ENCODE measurements at places on chromosomes 4 and X. TPM values are rescaled to one million over a fixed set of nuclear protein-coding genes. Genes with fewer than 3 reads are reported as not detected.

GRCh38 chrX:49064735-49065134 is 5.9 kb downstream of the CCDC120 start:
- no peak for DNase-seq

DNA sequence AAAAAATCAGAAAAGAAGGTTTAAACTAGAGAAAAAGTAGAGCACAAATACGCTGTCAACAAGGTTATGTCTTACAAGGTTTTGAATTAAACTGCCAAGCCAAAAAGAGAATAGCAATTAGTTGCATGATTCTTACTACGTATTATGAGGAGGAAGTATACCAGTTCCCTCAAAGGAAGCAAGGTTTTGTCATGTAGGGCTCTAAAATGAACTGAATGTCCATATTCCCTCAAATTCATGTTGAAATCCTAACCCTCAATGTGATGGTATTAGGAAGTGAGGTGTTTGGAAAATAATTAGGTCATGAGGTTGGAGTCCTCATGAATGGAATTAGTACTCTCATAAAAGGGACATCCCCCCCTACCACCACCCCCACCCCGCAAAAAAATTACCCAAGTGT is 201.0 kb downstream of the FBXW7 start:
- no peak for DNase-seq

Gene SORCS2
- total RNA-seq = not detected

DNA sequence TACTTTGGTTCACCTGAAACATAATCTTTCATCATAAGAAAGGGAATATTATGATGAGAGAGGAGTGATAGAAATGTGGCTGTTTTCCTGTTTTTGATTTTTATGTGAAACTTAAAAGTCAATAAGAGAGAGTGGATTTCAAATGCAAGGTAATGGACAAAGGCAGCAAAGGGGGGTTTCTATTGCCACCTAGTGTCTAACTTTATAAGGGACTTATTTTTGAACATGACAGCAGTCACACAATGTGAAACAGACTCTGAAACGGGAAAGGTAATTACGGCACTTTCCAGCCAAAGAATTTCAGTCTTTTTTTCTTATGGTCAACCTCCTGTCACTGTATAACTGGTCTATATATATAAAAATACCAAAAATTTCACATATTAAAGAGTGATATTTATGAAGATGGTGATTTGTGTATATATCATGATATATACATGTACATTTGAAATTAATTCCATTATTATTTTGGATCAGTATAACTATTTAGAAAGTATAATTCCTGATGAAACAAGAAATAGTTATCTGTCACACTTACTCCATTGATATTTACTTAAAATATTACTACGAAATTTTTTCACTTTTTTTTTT is 127.1 kb downstream of the FBXO8 start:
- DNase-seq = peak; percentile 2

DNA sequence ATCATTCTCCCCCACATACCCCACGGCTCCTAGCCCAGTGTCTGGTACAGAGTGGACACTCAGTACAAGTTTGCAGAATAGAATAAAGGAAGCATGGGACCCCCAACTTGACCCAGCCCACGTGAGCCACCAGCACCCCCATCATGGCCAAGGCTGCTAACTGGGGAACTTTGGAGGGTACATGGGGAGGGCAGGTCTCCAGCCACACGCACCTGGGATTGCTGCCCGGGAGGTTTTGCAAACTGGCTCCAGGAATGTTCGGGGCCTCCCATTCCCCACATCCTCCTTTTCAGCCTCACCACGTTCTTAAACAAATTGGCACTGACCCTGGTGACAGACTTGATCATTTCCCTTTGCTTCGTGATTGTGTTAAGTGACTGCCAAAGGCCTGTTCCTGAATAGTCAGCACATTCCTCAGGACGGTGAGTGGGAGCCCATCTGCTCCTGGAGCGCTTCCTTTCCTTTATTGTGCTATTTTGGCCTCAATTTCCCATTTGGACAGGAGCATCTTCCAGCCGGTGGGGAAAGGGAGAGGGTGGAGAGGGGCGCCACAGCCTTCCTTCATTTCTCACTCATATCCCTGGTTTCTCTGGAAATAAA is 18.7 kb upstream of the XPNPEP2 start:
- DNase-seq = no peak

GRCh38 chr4:156251373-156252065 is 297.9 kb upstream of the CTSO start:
- DNase-seq = no peak

DNA sequence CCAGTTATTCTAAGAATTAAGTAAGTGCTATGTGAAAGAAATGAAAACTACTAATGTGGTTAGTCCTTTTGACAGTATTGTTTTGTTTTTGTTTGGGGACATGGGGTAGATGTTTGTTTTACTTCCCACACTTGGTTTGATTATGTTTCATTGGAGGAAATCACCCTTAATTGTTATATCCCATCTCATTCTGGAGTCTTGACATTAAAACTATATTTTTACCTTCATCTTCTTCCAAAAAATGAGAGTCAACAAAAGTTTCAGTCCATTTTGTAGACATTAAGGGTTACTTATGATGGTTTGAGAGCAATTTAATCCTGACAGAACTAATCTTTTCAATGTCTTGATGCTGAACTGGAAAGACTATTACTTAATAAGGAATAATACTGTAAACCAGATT is 108.7 kb downstream of the GPC3 start:
- no peak for DNase-seq

GRCh38 chr4:99504804-99505502 is 5.9 kb upstream of the C4orf17 start:
- DNase-seq = no peak

GRCh38 chr4:12118651-12119213 is 690.0 kb upstream of the HS3ST1 start:
- no peak for DNase-seq

DNA sequence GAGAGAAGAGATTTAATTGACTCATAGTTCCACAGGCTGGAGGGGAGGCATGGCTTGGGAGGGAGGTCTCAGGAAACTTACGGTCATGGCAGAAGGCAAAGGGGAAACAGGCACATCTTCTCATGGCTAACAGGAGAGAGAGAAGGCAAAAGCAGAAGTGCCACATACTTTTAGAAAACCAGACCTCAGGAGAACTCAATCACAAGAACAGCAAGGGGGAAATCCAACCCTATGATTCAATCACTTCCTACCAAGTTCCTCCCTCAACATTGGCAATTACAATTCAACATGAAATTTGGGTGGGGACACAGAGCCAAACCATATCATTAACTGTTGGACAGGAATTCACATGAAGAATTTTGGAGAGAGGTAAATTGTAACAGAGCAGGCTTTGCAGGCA is 485.3 kb upstream of the PITX2 start:
- DNase-seq = no peak

DNA sequence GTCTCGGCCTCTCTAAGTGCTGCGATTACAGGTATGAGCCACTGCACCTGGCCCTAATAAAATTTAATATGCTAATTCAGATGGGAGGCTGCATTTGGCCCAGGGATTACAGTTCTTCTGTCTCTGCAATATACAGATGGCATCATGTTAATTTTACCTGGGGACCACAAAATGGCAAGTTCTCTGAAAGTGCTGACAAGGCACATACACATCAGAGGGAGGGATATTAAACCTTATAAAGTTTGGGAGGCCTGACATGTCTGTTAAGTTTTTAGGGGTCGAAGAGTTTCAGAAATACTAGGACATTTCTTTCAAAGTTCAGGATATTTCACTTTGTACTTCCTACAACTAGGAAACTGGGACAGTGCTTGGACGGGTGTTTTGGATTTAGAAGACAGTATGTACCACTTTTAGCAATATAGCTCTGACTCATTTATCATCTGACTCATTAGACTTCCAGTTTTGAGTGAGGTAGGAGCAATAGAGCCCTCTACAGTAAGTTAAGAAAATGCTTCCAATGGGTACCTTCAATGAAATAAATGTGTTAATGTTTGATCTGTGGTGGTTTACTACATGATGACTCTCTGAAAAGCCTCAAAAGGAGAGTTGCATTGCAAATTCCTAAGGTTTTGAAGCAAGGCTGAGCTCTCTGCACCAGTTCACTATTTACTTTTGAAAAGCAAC is 981.0 kb upstream of the HS3ST1 start:
- DNase-seq = no peak

Gene CITED1
- total RNA-seq = not detected

- DNase-seq = no peak
These were observed 6.8 kb upstream of the HTRA3 start for GRCh38 chr4:8262637-8263322.

DNA sequence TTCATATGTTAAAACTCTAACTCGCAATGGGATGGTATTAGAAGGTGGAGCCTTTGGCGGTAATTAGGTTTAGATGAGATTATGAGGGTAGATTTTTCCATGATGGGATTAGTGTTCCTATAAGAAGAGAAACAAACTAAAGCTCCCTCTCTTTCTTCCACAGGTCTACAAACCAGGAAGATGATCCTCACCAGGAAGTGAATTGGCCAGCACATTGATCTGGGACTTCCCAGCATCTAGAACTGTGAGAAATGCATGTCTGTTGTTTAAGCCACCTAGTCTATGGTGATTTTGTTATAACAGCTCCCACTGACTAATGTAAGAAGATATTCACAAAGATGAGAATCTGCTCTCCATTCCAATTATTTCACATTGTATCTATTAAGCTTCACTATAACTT is 2266.9 kb downstream of the PCDH7 start:
- DNase-seq = no peak

Gene ELMOD2
- total RNA-seq = 22.5 TPM

- no peak for DNase-seq
These were observed 230.7 kb downstream of the AFAP1 start for GRCh38 chr4:7708981-7709380.

Gene GABRE
- total RNA-seq = 71.9 TPM

- no peak for DNase-seq
These were observed 50.0 kb downstream of the RTL5 start for GRCh38 chrX:72081605-72082320.

- DNase-seq = no peak
These were observed 48.4 kb downstream of the ARHGAP10 start for GRCh38 chr4:147780137-147780777.

GRCh38 chr4:53380221-53380620 is 2.8 kb downstream of the FIP1L1 start:
- no peak for DNase-seq

DNA sequence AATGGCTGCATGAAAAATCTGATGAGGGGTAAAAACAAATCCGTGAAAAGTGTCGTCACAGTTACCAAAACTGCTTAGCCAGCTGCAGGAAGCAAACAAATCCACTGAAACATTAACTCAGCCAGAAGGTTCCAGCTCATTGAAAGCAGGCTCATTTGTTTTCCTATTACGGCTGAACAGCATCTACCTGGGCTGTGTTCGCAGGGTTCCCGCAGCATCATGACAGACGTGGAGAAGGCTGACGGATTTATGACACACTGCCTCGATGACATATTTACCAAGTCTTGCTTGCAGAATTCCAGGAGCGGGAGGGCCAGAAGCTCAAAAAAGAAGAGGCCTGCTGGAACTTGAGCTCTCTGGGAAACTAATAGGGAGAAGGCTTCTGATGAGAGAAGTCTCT is 781.1 kb downstream of the RAB28 start:
- DNase-seq = no peak

DNA sequence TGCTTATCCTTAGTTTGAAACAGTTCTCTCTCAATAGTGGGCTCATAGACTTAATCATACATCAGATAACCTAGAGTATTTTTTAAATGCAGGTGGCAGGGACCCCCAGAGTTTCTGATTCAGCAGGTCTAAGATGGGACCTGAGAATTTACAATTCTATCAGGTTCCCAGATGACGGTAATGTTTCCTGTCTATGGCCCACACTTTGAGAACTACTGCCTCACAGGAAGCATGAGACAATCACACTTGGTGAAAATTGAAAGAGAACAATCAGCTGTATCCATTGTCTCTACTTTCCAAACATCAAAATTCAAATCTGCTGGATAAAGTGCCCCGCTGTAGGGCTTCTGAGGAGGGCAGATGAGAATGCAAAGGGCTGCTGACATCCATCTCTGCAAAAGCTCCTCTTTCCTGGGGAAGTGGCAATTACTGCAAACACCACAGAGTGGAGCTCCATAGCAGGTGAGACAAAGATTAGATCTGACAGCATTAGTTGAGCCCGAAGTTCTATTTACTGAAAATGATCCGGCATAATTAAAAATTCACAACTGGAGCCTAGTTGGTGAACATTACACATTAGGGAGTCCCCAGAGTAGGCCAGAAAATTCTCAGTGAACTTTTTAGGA is 187.8 kb upstream of the MBNL3 start:
- peak; percentile 17 for DNase-seq

DNA sequence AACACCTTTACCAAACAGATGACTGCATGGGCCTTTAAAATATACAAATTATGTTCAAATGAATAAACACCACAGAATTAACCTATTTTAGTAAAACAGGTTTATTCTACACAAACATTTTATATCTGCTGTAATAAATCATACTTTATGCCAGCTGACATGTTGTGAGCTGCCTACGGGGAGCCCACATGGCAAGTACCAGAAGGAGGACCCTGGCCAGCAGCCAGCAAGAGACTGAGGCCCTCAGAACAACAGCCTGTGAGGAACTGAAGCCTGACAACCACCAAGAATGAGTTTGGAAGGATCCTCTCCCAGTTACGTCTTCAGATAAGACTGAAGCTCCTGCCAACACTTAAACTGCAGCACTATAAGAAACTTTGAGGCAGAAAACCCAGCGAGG is 377.0 kb downstream of the PDGFC start:
- no peak for DNase-seq

DNA sequence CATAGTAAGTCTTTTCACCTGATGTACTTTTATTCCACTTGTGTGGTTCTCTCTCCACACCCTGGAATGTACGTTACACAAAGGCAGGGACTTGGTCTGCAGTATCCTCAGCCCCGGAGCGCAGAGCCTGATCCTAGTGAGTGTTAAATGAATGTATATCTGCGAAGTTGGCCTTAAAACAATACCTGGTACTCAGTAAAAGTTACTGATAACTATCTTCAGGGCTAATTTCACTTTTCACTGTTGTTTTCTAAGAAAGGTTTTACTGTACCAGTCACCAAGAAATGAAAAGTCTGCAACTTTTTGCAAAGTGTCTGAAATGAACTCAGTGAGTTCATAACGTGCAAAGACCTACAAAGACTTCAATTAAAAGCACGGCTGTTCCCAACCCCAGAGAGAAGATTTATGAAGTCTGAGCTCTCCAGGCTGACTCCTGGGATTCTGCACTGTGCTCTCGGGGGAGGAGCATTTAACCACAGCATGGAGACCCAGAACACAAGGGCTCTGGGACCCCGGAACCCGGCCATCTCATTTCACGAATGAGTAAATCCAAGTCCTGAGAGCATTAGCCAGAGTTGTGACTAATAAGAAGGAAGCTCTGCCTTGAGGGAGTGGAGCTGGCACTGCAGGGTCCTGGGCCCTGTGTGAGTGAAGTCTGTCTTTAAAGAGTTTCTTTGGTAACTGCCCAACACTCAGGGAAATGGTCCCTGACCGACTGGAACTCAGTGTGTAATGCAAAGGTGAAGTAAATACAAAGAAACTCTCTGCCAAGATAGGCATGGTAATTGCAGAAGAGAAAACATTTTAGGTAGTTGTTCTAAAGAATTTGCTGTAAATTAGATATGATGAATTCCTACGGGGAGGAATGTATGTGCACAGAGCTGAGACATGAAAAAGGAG is 165.8 kb downstream of the NSUN7 start:
- no peak for DNase-seq
